GF-D8 (cell line): ENCODE measurements at places on chromosomes 12 and 14.

DNA sequence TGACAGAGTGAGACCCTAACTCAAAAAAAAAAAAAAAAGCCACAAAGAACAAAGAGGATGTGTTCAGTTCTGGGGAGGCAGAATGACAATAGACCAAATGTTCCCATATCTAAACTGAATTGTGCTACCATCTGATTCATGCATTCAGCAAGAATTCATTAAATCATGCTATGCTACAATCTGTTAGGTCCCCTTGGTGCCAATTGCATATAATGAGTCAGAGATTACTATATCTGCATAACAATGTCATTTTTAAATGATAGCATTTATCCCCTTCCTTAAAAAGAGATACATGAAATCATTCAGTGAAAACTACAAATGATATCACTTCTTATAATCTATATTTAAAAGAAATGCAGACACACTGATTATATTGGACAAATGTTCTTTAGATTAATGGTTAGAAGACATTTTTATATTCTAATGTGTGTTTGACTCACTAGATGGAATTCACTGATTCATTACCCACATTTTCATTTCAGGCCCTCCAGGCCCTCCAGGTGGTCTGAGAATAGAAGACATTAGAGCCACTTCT is 207.6 kb upstream of the PDZRN4 start:
- no peak for DNase-seq

- DNase-seq = no peak
These were observed 39.1 kb upstream of the DDHD1 start for GRCh38 chr14:53192052-53192760.

GRCh38 chr14:78075555-78076277 is 94.5 kb upstream of the NRXN3 start:
- DNase-seq = no peak

- no peak for DNase-seq
These were observed 593.0 kb downstream of the SOX5 start for GRCh38 chr12:23356440-23356839.

DNA sequence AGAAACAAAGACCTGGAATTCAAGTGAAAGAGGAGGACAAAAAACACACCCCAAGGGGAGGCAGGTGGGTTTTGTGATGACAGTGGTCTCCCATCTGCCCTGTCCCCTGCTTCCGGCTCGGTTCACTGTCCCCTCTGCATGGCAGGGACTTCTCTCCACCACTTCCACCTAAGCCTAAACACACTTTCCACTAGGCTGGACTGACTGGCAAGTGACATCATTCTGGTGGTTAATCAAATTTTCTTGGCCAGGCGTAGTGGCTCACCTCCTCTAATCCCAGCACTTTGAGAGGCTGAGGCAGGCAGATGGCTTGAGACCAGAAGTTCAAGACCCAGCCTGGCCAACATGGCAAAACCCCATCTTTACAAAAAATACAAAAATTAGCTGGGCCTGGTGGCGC is 11.9 kb downstream of the PLEKHG6 start:
- DNase-seq = no peak

DNA sequence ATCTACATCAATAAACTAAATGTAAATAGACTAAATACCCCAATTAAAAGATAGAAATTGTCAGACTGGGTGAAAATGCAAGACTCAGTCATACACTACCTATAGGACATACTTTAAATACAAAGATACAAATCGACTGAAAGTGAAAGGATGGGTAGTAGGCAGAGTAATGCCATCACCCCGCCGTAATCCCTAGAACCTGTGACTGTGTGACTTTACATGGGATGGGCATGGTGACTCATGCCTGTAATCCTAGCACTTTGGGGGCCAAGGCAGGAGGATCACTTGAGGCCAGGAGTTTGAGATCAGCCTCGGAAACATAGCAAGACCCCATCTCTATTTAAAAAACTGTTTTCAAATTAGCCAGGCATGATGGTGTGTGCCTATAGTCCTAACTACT is 2.6 kb upstream of the EVL start:
- DNase-seq = no peak

DNA sequence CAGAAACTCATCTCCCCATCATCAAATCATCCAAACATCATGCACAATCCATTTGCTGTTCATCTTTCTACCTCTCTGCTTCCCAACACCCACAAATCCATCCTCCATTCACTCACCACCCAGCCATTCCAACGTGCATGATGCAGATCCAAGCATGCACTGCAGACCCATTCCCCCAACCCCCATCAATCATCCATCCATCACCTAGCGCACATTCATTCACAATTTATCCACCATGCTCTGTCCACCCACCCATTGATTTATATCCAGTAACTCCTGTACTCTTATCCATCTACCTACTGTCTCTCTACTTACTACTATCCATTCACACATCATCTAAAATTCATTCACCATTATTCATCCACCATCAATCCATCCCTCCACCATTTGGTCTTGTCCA is 4.0 kb upstream of the AMN start:
- DNase-seq = no peak

DNA sequence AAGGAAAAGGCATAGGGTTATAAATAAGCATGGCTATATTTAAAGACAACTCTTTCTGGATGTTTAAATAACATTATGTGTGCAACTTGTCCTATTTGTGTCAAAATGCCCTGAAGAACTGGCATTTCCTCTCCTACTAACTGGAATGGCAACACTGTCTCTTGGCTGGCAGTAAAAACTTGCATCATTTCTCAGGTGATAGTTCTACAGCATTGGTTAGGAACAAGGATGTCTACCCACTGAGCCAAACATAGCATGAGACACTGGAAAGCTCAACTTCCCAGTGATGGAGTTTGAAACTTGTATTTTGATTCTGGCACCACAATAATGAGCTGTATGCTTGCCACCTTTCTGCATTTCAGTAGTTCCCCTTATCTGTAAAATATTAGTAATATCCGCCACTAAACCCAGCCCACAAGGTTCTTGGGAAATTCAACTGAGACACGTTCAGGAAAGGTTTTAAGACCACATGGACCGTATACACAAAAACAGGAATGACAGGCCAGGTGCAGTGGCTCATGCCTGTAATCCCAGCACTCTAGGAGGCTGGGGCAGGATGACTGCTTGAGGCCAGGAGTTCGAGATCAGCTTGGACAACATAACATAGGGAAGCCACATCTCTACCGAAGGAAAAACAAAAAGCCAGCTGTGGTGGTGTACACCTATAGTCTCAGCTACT is 5.1 kb downstream of the SLC38A2 start:
- no peak for DNase-seq

GRCh38 chr12:72493407-72493806 is 221.2 kb downstream of the TRHDE start:
- no peak for DNase-seq
